Activated CD8-positive, alpha-beta T cell treated with anti-CD3 and anti-CD28 coated beads, Interleukin-2, amount 10 ng/mL, durations not matched to agents 7 days and 5 days (primary cell): ENCODE measurements at places on chromosomes 3 and 15.

- H3K4me3 ChIP-seq: no peak overlapping the region
- no peaks in the 10 kb centered on the region for H3K36me3 ChIP-seq
- H3K27me3 ChIP-seq: no peaks in the 10 kb centered on the region
- DNase-seq: no peak
Observed at GRCh38 chr3:83738202-83738601, 1220.6 kb upstream of the CADM2 start.

GRCh38 chr3:115052906-115053305 is 94.2 kb downstream of the ZBTB20 start:
- no peaks in the 10 kb centered on the region for H3K36me3 ChIP-seq
- no peak overlapping the region for H3K27ac ChIP-seq
- DNase-seq: no peak
- no peak overlapping the region for H3K4me3 ChIP-seq

DNA sequence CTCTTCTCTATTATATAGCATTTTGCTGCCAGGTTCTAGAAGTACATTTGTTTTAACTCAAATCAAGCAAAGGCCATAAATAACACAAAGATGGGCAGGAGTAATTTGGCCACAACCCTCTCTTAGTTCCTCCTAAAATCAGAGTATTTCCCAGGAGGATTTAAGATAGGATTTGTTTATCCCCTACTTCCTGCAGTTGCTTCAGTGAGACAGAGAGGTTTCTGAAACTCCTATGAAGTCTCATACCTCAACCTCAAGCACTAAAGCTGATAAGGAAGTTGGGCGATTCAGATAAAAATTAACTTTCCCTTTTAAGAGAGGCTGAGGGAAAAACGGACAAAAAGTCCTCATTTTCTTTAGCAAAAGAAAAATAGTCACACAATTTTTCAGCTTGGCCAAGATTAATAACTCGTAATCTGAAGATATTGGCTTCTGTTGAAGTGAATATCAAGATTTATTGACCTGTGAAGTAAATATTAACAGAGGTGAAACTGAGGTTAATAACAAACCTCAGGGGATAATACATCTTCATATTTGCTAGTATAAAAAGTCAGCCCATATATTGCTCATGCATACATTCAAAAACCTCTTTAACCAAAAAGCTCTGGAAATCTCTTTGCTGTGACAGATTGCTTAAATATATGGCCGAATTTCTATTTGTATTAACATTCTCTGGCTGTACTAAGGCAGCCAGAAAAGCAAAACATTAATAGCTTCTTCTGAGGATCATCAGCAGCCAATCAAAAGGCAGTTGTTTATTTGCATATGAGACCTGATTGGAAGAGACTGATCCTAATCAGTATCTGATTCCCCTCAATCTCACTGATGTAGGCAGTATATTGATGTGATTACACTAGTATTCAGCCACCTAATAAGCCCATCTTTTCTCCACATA is 90.6 kb upstream of the GADL1 start:
- no peaks in the 10 kb centered on the region for H3K36me3 ChIP-seq
- peaks cover 12% of the 10 kb centered on the region for H3K27me3 ChIP-seq
- no peaks in the 10 kb centered on the region for H3K4me1 ChIP-seq
- no peak for DNase-seq
- H3K27ac ChIP-seq: no peak overlapping the region

DNA sequence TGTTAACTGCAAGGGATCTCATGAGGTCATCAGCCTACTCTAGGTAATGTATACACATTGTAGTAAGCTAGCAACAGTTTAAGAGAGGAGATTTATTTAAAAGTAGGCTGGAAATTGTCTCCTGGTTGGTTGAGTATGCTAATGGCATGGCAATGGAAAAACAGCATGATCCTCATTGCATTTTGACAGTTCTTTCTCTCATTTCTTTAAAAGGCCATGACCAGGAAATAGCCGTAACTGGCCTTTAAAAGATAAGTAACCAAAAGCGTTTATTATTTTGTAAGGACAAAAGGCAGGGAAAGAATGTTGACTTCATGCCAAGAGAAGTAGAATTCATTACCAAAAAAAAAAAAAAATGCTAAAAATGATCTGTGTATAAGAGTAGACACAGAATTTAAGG is 310.3 kb downstream of the FGF12 start:
- no peak overlapping the region for H3K27ac ChIP-seq
- peaks cover 4% of the 10 kb centered on the region for H3K27me3 ChIP-seq
- H3K4me1 ChIP-seq: no peaks in the 10 kb centered on the region
- H3K36me3 ChIP-seq: no peaks in the 10 kb centered on the region
- DNase-seq: no peak

DNA sequence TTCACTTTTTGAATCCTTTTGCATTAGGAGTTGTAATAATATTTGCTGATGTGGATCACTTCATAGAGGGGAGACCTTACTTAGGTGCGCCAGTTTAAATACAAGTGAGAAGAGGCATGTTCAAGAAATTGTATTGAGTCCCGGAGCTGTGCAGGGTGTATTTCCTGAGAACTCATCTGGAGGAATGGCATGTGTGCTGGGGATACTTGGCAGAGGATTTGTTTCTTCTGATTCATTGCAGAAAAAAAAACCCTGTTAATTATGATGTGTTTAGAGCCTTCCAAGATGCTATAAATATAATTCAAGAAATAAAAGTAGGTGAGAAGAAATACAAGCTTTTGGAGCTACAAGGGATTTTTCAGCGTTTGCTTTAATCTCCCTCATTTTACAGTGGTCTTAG is 97.6 kb downstream of the TPRG1 start:
- no peaks in the 10 kb centered on the region for H3K27me3 ChIP-seq
- H3K36me3 ChIP-seq: no peaks in the 10 kb centered on the region
- H3K27ac ChIP-seq: no peak overlapping the region
- peaks cover 7% of the 10 kb centered on the region for H3K4me1 ChIP-seq
- no peak overlapping the region for H3K4me3 ChIP-seq
- no peak for DNase-seq
